Trophoblast cell (in vitro differentiated cells and primary cell): ENCODE measurements at places on chromosomes 6 and 20.
A peak's percentile ranks its signal among the peaks of the same experiment; 100 is the strongest.

GRCh38 chr6:74651948-74652842 is 553.7 kb downstream of the COL12A1 start:
- DNase-seq, result no peak

DNA sequence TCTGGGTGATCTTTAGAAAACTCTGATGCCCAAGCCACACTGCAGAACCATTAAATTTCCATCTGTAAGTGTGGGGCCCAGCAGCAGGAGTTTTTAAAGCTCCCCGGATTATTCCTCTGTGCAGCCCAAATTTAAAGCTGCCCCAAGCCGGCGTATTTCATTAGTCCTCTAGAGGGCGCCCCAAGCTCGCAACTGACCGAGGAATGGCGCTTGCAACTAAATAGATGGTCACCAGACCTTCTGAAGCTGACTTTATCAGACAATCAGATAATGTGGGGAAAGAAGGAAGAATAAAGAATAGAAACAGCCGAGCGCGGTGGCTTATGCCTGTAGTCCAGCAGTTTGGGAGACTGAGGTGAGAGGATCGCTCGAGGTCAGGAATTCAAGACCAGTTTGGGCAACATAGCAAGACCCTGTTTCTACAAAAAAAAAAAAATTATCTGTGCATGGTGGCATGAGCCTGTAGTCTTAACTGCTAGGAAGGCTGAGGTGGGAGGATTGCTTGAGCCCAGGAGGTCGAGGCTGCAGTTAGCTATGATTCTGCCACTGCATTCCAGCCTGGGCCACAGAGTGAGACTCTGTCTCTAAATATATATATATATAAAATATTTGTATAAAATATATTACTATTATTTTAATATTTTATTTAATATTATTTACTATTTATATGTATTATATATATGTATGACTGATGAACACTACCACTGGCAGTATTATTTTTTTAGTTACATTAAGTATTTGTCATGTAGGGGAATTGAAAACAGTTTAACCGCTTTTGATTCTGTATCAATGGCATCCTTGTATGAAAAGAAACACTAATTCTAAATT is 56.0 kb downstream of the OTOR start:
- DNase-seq, result peak; percentile 80

- DNase-seq, result peak; percentile 57
Measured at GRCh38 chr6:51855310-51856082, 231.9 kb downstream of the PKHD1 start.

DNA sequence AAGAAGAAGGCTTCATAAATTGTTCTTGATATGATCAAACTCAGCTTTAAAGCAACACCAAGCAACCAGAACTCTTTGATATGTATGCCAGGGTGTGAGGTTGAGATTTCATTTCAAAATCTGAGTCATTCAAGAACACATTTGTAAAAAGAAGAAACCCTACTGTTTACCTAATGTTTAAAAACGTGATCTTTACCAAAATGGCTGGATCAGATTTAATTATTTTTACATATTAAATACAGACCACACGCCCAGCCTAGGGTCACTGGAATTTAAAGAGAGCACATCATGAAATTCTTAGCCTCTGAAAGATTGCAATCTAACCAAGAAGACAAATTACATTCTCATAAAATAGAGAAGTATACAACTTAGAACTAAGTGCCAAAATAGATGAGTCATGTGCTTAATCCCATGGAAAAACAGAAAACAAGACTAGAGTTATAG is 206.8 kb upstream of the SMLR1 start:
- DNase-seq, result no peak

- no peak for DNase-seq
Measured at GRCh38 chr20:32613192-32614053, 28.3 kb upstream of the NOL4L start.
